ENCODE measurements at places on chromosomes 12 and 14. TPM values are rescaled to one million over a fixed set of nuclear protein-coding genes. Genes with fewer than 3 reads are reported as not detected.

AJUBA gene
- total RNA-seq: 43.2 TPM

SOAT2 gene
- not detected for total RNA-seq

SLC2A14 gene
- 0.13 TPM for total RNA-seq

TGM1 gene
- total RNA-seq: 0.65 TPM

PAPLN gene
- 3.2 TPM for total RNA-seq
